ENCODE measurements at places on chromosomes 7 and 10.

DNA sequence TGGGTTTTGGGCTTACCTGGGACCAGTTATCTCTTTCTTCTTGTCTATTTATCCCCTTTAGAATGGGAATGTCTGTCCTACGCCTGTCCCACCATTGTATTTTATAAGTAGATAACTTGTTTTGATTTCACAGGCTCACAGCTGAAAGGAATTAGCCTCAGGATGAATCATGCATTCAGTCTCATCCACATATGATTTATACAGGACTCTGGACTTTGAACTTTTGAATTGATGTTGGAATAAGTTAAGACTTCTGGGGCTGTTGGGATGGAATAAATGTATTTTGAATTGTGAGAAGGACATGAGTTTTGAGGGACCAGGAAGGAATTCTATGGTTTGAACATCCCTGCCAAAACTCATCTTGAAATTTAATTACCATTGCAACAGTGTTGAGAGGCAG lies 112.6 kb downstream of the AMPH start:
- DNase-seq, result no peak

DNA sequence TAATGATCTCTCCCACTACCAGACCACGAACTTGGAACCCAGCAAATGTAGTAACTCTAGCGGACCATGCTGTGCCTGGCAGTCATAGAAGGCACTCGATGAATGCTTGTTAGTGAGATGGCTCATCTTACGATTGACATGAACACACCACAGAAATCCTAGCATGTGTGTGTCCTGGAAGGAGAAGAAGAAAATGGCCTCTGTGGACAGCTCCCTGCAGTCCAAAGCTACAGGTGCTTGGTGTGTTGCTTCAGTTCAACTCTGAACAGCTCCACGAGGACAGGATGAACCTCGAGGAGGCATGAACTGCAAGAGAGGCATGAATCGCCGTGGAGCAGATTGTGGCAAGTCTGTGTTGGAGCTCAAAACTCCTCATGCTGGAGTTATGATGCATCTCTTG lies 93.5 kb downstream of the KLF6 start:
- no peak for DNase-seq

DNA sequence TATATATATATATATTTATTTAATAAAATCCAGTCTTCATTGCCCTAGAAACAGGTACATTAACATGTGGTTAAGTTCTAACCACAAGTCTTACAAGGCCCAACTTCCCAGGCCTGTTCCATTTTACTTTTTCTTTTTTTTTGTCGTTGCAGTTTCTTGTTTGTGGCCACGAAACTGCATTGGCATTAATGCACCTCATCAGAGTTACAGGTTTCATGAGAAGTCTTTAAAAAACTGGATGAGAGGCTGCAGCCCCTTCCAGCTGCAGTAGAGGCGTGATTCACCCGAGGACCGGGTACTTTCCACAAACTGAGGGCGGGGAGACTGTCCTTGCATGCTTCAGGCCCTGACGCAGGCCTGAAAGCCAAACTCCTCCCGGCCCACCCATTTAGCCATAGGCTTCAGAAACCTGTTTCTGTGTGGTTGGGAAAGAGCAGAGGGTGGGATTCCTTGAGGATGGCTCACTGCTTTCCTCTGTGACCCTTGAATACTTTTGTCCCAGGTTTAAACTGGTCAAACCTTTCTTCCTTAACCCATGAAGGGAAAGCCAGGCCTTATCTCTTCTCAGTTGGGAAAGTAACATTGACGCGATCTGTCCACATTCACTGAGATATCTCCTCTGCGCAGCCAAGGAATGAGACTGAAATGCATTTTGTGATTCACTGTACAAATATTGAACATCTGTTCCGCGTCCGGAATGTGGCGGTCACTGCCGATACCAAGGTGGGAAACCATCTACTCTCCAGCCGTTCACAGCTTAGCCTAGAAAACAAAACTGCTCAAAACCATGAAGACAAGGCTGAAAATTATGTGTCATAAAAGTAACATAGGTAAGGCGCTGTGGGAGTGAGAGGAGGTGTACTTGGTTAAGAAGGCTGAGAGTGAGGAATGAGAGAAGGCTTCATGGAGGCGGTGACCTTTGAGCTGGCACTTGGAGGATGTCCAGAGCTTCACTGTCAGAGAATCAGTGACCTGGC lies 311.7 kb downstream of the GATA3 start:
- no peak for DNase-seq

DNA sequence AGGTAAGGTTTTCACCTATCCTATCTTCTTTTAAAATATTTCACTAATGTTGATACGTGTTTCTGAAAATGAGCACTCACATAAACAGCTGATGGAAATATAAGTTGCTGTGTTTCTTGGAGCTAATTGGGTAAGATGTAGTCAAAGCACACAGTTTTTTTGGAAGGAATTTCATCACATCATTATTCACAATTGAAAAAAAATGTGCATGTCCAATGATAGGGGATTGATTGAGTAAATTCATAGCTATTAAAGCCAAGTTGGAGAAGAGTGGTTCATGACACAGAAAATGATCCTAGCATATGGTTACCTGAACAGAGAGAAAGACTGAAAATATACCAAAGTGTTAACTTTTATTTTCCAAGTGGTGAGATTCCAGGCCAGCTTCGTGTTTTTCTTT lies 29.6 kb downstream of the GLI3 start:
- no peak for DNase-seq

GRCh38 chr7:5636914-5637313 lies 144.5 kb downstream of the RNF216 start:
- DNase-seq, result peak; percentile 88

GRCh38 chr7:13111230-13111629 lies 423.8 kb downstream of the ARL4A start:
- no peak for DNase-seq

DNA sequence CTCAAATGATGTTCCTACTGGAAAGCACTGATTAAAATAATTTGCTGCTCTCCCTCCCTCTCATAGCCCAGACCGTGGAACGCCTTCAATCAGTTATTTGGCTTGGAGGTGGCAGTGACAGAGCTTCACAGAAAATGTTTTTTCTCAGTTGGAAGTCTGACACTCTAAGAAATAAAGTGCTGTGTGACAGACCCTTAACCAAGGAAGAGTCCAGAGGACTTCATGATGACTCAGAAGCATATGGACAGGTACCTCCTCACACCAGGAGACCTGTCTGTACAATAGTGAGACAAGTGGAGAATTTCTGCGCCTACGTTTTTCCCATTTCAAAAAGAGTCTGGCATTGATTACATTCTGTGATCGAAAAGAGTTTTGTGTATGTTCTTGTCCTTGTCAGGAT lies 295.5 kb downstream of the DOCK4 start:
- no peak for DNase-seq

- no peak for DNase-seq
Observed at GRCh38 chr7:101814991-101815825, 2.2 kb upstream of the CUX1 start.

DNA sequence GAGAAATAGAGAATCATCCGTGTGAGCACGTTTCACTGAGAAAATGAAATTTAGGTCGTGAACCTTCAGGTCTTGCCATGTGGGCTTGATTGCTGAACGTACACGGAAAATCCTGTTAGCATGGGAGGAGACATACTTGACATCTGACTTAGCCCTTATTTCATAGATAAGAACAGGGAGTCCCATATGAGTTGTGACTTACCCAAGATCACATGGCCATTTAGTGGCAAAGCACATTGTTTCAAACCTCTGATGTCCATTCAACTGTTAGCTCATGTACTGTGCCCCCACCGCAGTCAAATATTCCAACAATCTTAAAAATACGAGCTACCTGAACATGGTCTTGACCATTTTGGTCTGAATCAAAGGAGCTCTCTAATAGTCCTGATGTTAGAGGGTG lies 411.2 kb upstream of the FZD8 start:
- DNase-seq, result no peak

DNA sequence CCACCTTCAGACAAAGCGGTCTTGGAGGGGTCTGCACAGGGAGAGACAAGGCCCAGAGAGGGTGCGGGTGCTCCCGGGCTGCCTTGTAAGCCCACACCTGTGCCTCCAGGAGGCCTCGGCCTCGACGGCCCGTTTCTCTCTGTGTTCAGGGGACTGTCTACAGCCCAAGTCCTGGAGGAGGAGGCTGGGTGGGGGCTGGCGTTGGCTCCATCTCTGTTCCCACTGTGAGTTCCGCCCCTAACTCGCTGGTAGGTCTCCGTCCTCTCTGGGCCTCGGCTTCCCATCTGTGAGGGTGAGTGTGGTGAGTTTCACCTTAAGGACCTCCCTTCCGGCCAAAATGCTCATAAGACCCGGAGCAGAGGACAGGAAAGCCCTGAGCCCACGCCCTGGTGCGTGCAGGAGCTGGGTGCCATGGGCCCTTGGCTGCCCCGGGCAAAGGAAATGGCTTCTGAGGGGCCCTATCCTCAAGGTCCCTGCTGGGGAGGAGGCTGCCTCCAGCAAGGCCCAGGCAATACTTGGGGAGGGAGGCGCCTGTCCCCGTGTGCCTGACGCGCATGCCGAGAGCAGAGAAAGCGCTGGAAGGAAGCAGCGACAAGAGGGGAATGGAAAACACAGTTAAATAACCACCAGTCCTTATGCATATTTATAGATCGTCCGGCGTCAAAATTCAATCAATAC lies 276.8 kb downstream of the ELFN1 start:
- DNase-seq, result no peak

DNA sequence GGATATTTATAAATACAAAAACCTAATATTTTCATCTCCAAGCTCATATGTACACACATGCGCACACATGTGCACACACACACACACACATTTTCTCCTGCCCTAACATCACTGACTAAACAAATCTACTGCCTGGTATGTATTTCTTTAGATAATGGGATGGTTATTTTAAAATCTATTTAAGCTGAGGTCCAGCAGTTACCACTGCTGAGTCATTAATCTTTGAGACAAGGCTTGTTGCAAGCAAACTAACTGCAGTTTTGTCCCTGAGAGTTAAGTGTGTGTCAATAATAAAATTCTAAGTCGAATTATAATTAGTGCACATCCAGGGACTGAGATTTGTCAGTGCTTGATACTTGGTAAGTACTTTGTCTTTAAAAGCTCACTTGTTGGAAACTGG lies 135.1 kb downstream of the VPS50 start:
- no peak for DNase-seq

DNA sequence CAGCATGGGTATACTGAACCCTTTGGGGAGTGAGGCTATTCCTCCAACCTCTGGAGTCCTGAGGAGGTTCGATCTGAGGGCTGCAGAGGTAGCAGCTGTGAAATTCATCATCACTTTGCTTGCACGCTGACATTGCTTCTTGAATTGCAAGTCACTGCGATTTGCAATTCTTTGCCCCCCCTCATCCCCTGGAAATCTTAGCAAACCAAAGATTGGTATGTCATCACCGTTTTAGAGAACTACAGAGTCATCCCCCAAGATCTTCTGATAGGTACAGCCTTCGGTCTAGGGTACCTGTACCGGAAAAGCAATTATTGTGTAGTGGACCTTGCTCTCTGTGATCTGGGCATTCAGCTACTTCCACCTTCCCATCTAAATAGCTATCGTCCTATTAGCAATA lies 192.6 kb downstream of the KLF6 start:
- DNase-seq, result no peak

- no peak for DNase-seq
Observed at GRCh38 chr7:123770378-123770777, 21.6 kb upstream of the WASL start.

DNA sequence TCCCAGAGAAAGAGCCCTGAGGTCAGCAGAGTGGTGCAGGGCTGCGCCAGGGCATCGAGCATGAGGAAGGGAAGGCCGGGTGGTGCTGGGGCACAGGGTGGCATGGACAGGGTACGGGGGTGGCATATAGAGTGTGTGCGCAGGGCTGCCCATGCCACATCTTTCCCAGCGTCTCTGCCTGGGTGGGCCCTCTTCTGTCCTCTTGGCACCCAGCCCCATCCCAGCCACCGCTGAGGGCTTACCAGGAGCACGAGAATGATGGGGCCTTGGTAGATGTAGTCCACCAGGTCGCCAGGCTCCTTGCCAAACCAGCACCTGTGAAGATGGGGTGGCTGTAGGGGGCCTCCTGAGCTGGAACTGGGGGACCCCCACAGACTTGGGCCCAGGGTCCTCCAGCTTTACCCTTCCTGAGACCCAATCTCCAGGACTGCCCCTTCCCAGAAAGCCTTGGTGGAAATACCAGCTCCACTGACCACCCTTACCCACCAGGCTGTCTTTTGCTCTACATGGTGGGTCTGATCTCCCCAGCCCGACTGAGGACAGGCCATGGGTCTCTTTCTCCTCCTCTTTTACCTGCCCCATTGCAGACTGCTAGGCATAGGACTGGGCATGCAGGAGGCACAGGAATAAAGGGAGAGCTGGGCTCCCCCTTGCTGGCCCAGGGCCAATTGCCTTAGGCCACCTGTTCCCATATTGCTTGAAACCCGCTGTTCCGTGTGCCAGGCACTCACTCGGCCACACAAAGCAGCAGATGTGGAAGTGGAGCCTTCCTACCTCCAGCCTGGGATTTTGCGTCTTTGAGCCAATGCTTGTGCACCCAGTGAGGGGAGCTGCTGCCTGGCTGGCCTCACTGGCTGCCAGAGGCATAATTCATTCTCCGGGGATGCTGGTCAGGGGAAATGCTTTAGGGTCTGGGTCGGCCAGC lies 21.7 kb downstream of the CRHR2 start:
- DNase-seq, result no peak

GRCh38 chr7:70053421-70053820 lies 455.1 kb downstream of the AUTS2 start:
- no peak for DNase-seq

GRCh38 chr10:132572545-132572937 lies 35.0 kb downstream of the INPP5A start:
- DNase-seq, result no peak

DNA sequence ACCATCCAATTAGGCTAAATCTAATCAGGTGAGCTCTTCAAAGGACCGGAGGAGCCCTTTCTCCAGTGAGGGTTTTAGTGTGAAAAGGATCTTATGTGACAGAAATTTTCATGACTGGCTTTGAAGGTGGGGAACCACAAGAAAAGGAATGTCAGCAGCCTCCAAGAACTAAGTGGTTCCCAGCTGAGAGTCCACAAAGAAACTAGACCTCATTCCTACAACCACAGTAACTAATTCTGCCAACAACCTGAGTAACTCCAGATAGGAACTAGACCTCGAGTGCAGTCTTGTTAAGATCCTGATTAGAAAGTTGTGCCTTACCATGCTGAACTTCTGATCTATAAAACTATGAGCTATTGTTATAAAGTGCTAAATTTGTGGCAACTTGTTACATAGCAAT lies 51.3 kb downstream of the PCLO start:
- DNase-seq, result no peak
